ENCODE measurements at places on chromosomes 11 and 22. TPM values are rescaled to one million over a fixed set of nuclear protein-coding genes. Genes with fewer than 3 reads are reported as not detected.
A peak's percentile ranks its signal among the peaks of the same experiment; 100 is the strongest.

The HORMAD2 gene
- not detected for polyA plus RNA-seq

The OTOG gene
- polyA plus RNA-seq, result not detected

The ASCL2 gene
- polyA plus RNA-seq, result not detected

The LRRC74B gene
- polyA plus RNA-seq, result not detected

The DTX4 gene
- polyA plus RNA-seq, result 1.2 TPM

The KRTAP5-9 gene
- polyA plus RNA-seq, result 0.09 TPM

DNA sequence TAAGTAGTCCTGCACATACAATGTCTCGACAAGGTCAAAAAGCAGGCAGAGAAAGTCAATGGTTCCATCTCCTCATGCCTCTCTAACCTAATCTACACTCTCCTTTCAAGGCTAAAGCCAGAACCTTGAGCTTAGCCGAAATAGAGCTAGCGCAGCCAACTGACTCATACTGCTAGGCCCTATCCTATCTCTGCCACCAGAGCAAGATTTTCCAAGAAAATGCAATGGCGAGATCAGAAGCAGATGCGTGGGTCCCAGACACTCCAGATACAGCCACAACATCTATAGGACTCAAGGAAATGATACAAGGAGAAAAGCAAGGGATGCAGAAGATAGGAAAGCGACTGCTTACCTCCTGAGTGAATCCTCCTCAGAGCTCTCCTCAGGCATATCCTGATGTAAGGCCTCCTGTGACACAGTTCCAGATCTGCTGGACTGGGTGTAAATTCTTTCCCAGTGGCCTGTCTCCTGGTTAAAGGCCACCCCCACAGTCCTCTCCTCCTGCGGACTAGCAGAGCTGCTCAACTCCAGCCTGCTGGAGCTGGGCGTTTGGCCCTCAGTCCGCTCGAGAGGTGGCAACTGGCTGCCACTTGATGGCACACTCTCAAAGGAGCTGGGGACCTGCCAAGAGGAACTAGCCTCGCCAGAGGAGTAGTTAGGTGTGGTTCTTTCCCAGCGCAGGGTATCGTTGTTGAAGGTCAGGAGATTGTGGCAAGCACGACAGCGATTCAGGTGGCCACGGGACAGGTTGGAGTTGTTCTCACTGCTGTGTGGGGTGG is 52.0 kb downstream of the AMBRA1 start:
- DNase-seq, result no peak

- DNase-seq, result no peak
Measured at GRCh38 chr11:130727157-130728119, 188.8 kb downstream of the SNX19 start.

DNA sequence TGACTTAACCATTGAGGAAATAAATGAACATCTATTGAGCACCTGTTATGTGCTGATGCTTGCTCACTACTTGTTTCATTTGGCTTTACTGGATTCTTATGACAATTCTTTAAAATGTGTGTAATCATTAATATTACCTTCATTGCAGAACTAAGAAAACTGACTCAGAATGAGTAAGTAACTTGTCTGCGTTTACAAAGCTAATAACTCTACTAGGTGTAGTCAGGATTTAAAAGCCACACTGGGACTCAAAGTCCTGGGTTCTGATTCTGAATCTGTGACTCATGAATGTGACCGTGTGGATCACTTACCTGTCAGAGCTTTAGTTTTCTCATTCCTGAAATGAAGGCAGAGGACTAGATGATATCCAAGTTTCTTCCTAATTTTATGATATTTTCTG is 23.4 kb upstream of the KIRREL3 start:
- DNase-seq, result no peak

DNA sequence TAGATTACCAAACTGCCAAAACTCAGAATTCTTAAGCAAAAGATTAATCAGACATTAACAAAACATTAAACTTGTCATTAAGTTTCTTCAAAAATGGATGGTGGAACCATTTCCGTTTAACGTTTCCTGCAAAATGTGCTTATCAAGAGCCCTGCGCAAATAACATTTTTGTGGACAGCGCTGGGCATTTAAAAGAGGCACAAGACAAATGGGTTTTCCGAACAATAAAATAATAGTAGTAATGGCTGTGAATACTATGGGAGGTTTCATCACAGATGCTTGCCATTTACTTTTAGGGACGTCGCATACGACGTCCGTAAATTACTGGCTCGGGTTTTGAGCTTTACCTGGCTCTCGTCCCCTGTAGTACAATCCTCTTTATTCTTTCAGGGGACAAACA is 1.1 kb downstream of the NPAT start:
- no peak for DNase-seq

- DNase-seq, result no peak
Measured at GRCh38 chr11:70103256-70103975, 25.3 kb downstream of the ANO1 start.

GRCh38 chr11:100929377-100929776 is 200.2 kb downstream of the PGR start:
- DNase-seq, result no peak

DNA sequence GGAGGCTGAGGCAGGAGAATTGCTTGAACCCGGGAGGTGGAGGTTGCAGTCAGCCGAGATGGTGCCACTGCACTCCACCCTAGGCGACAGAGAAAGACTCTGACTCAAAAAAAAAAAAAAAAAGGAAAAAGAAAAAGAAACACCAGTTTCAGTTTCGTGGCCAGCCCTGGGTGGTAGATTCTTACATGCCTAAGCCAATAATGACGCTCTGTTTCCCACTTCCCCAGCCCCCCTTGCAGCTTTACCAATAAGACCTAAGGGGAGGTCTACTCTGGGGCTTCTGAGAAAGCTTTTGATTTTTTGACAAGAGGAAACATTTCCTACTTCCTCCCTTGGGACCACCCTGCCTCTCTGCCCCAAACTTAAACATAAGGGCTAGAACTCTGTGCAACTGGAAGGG is 30.0 kb upstream of the PTPRJ start:
- DNase-seq, result no peak

DNA sequence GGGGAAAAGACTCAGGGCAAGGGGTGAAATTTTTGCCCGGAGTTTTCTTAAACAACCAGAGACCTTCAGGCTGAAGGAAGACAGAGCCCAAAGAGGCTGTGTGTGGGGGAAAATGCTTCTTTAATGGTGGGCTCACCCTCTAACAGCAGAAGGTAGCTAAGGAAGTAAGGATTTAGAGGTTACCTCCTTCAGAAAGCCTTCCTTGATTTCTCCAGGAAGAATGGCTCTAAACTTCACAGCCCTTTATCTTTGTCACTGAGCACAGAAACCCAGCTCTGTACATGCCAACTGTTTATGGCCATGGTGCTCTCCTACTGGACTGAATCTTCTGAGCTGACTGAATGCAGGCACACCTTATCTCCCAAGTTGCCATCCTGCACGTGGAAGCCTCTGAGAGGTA is 196.0 kb downstream of the TENM4 start:
- DNase-seq, result no peak

GRCh38 chr22:49735411-49735900 is 92.2 kb downstream of the BRD1 start:
- no peak for DNase-seq

- no peak for DNase-seq
Measured at GRCh38 chr22:21779444-21779843, 43.9 kb upstream of the YPEL1 start.

DNA sequence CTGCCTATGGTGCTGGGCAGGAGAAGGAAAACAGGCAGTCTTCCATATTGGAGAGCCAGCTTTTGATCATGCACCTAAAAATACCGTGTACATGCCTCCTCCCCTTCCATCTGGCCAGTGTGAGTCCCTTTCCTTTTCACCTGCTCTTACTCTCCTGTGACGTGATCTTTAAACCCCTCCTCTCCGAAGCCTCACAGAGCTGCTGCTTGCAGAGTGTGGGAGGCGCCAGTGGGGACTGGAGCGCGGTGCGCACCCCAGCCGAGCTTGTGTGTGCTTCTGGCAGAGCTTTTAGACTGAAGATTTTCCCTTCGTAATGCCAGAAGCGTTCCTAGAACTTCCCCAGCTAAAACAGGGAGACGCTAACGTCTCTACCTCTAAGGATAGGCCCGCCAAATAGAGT is 29.8 kb downstream of the MUC6 start:
- no peak for DNase-seq

DNA sequence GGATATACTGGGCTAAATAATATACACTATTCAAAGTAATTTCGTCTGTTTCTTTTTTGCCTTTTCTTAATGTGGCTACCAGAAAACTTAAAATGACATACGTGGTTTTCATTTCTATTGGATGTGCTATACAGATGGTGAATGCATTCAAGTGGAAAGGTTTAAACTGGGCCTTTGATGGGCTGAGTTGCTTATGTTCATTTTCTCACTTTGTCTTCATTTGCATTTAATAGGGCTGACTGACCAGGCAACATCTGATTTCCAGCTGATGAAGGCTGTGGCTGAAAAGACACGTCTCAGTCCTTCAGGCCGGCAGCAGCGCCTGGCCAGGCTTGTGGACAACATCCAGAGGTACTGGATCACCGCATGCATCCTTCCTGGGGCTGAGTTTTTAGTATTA is 27.9 kb downstream of the PIWIL4 start:
- no peak for DNase-seq

DNA sequence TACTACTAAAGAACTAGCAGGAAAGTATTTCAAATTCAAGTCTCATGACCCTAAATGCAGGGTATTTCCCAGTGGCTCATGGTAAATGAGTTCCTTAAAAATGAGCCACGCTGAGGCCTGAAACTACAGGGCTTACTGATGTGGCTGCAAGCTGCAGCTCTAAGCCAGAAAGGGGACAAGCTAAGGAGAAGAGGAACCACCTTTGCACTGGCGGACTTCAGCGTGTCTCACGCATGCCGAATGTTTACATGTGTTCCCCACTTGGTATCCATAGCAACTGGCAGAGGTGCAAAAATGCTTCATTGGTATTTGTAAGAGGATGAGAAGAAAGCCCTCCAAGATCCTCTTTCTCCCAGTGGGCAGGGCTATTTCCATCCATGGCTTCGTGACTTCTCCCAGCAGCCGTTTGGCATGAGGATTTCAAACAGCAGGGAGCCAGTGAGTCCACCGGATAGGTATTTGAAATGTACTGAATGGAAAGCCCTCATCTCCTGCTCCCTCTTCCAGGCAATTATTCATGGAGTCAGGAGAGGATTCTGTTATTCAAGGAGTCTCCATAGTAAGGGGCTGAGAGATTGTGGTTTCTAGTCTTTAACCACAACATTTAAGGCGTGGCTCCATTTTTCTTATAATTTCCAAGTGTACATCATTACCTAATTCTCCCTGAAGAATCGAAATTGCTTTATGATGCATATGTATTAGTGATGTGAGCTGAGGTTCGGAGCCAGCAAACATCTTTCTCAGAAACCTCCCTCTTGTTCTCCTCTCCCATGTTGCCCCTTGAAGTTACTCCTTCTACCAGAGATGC is 55.3 kb upstream of the CD44 start:
- peak; percentile 100 for DNase-seq

- no peak for DNase-seq
Measured at GRCh38 chr11:15967966-15968365, 388.4 kb downstream of the SOX6 start.

GRCh38 chr22:46972901-46973831 is 210.7 kb downstream of the TBC1D22A start:
- DNase-seq, result no peak

GRCh38 chr22:36797374-36797773 is 19.5 kb downstream of the PVALB start:
- DNase-seq, result no peak

GRCh38 chr22:18985780-18986179 is 49.7 kb upstream of the PRODH start:
- no peak for DNase-seq

Data from BJ (cell line).